ENCODE measurements at places on chromosomes 1 and 21.

DNA sequence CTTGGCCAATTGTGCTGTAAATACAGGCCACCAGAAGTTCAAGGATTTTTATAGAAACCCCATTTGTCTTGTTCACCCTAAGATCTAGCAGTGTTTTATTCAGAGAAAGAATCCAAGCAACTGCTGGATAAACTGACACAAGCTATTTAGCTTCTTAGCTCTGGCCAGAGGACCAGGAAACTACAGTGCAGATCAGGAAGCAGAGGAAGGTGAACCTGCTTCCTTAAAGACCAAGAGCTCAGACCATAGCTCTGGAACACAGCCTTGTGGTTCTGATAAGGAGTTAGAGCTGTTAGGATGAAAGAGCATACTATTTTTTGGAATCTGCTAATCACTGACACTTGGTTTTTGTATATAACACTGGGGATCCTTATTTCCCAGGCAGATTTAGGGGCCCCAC is 5.2 kb upstream of the CCDC17 start:
- DNase-seq: no peak

- DNase-seq: no peak
These were observed 42.9 kb upstream of the RRP15 start for GRCh38 chr1:218242171-218242570.

- DNase-seq: no peak
These were observed 52.3 kb upstream of the MRPS6 start for GRCh38 chr21:34020983-34021553.

- peak; percentile 99 for DNase-seq
These were observed 51.8 kb upstream of the TARDBP start for GRCh38 chr1:10960411-10961299.

DNA sequence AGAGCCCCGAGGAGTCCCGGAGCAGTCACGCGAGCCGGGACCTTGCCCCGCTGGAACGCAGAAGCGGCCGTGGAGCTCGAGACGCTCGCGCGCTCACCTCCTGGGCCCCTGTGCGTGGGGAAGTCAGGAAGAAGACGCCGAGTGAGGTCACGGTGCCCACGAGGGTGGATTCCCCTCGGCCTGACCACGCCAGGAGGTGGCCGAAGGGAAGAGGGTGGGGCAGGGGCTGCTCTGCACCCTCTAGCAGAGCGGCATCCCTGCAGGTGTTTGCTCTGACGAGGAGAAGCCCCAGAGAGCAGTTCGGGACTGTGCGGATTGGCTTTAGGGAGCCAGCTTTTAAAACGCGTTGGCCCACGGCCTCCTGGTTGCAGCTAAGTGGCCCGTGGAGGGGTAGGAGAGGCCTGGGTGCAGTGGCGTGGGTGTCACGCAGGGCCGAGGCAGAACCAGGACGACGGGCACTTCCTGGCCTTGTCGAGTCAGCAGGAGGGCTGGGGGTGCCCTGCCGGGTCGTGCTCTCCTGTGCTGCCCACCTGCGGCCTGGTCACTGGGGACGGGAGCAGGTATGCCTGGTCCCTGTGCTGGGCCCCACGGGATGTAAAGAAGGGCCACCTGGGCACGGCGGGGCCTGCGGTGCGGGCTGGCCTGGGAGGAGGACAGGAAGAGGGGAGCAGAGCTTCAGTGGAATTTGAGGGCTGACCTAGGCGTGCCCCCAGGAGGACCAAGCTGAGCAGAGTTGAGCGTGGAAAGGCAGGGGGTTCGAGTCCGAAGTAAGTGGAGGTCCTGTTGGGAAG is 1.0 kb downstream of the PDXK start:
- DNase-seq: no peak

- DNase-seq: no peak
These were observed 4.3 kb downstream of the HSF2BP start for GRCh38 chr21:43654806-43655489.

DNA sequence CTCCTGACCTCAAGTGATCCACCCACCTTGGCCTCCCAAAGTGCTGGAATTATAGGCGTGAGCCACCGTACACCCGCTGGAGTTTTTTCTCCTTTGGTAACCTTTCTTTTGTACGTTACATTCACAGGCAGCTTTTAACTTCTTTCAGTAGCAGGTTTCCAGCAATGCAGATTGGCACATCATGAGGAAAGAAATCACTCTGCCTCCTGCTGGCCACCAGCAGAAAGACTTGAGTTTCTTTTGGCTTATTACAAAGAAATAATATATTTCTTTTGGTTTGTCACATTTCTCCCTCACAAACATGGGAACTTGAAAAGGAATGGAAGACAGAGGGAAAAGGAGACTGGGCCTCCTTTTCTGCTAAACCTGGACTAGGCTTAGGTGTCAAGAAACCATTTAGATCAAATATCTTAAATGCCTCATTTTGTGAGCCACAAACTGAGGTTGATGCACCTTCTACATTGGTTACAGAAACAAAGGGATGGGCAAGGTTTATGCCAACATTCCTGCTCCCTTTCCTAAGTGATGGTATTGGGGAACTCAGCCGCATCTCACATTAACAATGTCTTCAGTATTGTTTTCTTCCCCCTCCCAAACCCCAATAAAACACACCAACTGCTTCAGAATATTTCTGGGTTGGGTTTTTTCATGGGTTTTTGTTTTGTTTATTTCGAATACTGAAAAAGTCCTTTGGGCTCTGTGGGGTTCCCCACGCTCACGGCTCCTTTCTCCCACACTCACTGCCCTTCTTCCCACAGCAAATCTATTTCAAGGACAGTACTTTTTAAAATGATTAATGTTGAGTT is 7.7 kb downstream of the ENSA start:
- peak; percentile 37 for DNase-seq

GRCh38 chr1:56375326-56375804 is 204.0 kb downstream of the PLPP3 start:
- DNase-seq: no peak

GRCh38 chr1:115807723-115808122 is 33.2 kb downstream of the NHLH2 start:
- DNase-seq: peak; percentile 81

DNA sequence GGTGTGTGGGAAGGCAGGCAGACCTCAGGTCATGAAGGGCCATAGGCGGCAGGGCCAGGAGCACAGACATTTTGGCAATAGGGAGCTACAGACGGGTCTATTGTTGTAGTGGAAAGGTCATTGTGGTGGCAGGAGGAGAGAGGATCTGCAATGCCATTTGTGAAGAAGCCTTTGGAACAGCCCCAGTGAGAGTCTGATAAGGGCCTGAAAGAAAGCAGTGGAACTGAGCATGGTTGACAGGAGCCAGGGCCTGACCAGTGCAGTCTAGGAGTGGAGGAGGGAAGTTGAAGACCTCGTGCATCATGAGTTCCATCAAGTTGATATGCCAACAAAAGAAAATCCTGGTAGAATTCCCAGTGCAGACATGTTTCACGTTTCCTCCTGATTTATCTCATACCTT is 65.5 kb downstream of the UCK2 start:
- no peak for DNase-seq

DNA sequence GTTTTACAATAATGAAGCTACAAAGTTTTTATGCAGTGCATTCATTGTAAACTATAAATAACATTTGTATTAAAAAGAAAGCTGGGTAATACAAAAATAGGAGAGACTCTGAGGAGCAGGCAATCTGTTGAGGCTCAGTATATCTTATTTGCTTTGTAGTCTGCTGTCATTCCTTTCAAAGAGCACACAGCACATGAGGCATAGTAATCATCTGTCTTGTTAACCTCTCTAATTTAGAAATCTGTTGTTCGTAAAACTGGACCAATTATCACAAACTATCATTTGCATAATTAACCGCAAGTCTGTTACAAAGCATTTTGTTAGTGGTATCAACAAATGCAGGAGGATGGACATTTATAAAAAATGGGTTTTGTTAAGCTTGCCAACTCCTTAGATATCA is 51.0 kb downstream of the SELENOF start:
- DNase-seq: no peak

GRCh38 chr21:45228171-45228641 is 59.5 kb downstream of the POFUT2 start:
- no peak for DNase-seq

DNA sequence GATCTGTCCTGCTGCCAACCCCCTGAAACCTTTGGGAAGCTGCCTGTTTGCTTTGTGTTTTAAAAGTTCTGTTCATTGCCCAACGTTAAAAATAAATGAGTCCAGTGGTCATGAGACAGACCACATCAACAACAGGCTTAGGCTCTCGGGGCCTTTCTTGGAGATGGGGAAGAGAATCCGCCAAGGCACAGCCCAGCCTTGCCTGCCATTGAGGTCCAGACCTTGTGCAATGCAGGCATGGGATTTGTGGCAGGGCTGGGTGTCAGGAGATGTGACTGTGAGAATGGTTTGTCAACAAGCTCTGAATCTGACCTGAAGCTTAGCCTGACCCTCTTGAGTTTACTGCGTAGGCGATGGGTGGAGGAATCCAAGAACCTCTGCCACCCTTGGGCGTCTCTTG is 4.2 kb downstream of the SPSB1 start:
- DNase-seq: no peak

GRCh38 chr1:83756984-83757717 is 241.8 kb downstream of the TTLL7 start:
- no peak for DNase-seq

GRCh38 chr1:69824932-69825331 is 257.2 kb downstream of the LRRC7 start:
- DNase-seq: no peak

DNA sequence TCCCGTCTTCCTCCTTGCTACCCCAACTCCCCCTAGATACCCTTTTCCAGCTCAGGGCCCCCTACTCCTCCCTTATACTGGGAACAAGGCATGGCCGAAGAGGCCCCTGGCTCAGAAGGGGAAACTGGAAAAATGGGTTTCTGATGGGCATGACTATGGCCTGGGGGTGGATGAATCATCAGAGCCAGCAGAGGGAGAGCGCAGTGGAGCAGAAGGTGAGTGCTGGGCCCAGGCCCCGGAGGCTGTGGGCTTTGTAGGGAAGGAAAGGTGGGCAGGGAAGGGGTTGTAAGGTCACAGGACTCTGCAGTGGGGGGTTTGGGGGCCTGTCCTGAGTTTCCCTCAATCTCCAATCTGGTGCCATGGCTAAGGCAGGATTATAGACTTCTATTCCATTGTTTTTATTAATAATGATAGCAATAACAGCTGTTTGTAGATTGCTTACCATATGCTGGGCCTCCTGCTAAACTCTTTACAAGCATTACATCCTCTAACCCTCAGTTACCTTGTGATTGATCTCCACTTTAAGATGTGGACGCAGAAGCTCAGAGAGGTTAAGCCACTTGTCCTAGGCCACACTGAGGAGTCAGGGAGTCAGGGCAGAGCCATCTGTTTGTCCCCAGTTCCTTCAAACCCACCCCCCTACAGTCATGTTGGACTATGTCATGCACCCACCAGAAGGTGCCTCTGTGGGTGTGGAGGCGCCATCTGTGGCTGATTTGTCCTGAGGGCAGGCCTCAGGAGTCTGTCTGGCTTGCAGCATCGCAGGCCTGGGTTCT is 36.2 kb upstream of the ZNF362 start:
- no peak for DNase-seq

- no peak for DNase-seq
These were observed 5.0 kb downstream of the RUNX1 start for GRCh38 chr21:35044128-35044527.

DNA sequence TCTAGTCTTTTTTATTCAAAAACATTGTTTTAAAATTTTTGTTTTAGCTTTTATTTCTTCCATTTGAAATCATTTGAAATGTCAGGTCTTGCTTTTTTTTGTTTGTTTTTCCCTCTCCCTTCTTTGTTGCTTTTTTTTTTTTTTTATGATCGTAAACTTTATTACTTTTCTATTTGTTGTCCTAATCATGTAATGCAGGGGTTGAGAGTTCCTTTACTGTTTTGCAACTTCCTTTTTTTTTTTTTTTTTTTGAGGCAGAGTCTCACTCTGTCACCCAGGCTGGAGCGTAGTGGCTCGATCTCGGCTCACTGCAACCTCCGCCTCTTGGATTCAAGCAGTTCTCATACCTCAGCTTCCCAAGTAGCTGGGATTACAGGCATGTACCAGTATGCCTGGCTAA is 24.8 kb downstream of the IVNS1ABP start:
- DNase-seq: no peak

- no peak for DNase-seq
These were observed 108.9 kb downstream of the OMA1 start for GRCh38 chr1:58437623-58438022.

GRCh38 chr1:38284953-38285352 is 238.4 kb upstream of the POU3F1 start:
- no peak for DNase-seq

GRCh38 chr21:37342046-37342632 is 24.4 kb upstream of the DYRK1A start:
- DNase-seq: no peak

DNA sequence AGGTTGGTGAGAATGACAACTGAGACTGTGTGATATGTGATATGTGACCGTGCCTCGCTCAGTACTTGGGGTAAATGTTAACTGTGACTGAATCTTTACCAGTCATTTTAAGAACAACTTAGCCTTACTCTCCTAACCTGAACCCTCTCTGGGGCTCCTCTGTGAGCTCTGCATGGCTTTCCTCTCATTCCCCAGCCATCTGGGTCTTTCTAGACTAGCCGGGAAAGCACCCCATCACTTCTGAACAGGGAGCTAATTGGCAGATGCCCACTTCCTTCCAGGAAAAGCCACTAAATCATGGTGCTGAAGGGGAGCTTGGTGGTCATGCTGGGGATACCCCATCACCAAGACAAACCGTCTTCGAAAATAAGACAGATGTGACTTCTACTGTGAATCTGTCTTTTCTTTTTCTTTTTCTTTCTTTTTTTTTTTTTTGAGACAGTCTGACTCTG is 16.5 kb upstream of the FOXO6 start:
- DNase-seq: no peak

GRCh38 chr1:156812293-156812990 is 4.2 kb downstream of the SH2D2A start:
- DNase-seq: no peak

DNA sequence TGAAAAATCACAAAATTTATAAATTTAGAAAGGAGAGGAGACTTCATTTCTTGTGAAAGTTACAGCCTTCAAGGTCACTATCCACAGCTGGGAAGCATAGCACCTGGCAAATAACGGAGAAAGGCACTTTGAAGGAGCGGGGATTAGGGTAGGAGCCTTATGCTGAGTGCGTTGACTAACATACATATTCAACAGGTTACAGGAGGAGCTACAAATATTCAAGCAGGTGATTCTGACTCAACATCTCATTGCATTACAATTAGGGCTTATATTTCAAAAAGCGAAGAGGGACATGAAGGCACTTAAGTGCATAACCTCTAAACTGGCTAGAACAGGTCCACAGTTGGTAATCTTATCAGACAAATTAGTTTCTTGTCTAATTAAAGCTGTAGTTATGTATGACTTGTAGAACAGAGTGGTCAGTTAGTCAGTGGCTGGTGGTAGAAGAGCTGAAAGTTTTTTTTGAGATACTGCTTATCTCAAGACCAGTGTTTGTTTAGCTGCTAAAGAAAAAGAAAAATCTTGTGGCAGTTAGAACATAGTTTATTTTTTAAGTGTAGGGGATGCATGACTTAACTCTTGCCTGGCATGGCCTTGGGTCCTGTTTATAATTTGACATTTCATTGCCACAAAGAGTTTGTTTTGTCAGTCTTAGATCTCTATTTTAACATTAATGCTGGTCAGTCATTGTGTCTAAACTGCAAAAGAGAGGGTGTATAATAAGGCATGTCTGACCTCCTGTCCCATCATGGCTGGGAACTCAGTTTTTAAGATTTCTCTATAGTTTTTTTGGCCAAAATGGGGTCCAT is 311.5 kb downstream of the DUSP10 start:
- no peak for DNase-seq

Measured in NCI-H510A treated with DMSO at 0.1 percent for 48 hours (cell line).